ENCODE measurements at places on chromosomes 2 and 18.

DNA sequence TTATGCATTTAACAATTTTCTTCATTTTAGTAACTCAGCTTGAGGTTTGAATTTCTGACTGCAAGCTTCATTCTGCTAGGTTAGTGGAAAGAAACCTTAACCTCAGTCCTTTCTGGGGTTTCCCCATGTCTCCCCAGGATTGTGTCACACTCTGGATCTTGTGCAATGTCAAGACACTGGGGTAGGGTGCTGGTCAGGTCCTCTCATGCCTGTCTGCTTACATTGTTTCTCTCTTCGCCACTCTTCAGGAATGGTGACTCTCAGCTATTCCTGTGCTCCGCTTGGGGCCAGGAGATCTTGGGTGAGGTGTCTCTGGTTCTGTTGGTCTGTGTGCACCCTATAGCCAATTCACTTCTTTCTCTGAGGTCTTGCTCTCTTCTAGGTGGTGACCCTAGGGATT, 23.9 kb downstream of the CTLA4 start:
- no peak for DNase-seq

DNA sequence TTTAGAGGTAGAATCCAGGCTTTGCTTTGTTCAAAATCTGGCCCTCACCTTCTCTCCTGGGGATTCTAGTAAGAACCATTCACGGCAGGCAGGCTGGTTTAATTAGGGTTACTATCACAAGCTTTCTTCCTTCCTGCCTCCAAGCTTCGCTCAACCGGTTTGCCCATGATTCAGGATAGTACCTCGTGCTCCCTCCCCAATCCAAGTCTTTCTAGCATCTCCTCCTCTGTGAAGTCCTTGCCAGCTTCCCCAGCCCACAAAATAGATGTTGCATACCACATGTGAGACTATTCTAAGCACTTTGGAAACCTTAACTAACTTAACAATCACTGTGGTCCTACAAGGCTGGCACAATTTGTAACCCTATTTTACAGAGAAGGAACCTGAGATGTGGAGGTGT, 135.1 kb downstream of the SOCS6 start:
- DNase-seq = no peak

DNA sequence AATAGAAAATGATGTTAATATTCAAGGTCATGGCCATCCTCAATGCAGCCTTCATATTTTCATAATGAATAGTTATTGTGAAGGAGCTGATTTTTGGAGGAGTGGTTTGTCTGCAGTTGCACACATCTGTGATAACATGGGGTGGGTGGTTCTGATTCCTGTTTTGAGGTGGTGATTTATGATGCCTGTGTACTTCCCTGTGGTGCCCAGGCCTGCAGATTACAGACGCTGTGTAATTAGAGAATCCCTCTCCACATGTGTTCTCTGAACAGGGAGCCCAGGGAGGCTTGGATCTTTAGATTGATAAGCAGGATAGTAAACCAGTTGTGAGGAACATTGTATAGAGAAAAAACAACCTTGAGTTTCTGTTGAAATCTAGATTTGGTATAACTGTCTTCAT, 117.5 kb downstream of the AGAP1 start:
- DNase-seq = no peak

GRCh38 chr2:85154048-85154753, 21.0 kb downstream of the TCF7L1 start:
- no peak for DNase-seq

DNA sequence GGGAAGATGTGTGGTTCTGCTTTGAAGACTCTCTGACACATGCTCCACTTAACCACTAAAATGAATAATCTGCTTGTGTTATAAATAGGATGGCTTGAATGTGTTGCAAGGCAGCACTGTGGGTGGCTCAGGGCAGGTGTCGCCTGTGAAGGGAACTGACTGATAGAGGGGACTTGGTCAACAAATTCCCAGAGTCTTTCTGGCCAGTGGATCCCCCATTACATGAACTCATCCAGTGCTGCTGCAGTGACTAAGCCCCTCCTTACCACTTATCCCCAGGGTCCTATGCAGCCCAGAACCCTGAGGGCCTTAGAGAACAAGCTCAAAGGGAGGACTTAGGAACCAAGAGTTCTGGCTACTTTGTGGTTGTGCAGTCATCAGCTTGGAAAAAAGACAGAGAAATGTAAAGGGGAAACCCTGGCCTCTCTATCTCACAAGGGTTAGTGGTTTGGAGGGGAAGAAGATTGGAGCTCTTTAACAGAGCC, 226.2 kb upstream of the TNP1 start:
- DNase-seq = no peak

DNA sequence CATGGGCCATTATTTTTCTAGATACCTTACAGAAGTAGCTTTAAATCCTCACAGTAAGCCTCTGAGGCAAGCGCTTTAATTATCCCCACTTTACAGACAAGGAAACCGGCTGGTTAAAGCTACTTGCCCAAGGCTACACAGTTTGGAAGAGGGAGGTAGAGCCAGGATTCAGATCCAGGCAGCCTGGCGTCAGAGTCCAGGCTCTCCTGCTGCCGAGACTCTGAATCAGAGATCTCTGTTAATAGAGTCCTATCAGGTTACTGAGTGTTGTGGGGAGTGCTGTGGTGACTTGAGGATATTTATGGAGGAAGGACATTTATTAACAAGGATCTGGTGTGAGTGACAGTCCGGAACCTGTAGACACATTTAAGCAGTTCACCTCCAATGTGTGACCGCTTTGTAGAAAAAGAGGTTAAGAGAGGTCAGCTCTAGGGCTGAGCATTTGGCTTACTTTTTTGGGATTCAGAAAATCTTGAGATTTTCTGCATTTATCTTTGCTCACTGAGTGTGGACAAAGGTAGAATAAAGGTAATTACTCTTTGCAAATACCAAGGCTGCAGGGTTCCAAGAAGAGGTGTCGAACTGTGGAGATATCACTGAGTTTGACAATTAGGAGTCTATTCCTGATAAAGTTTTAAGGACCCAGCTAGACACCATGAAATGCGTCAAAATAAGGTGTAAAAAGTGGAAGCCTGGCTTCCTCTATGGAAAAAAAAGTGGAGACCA, 1.6 kb upstream of the CEP192 start:
- DNase-seq = no peak

DNA sequence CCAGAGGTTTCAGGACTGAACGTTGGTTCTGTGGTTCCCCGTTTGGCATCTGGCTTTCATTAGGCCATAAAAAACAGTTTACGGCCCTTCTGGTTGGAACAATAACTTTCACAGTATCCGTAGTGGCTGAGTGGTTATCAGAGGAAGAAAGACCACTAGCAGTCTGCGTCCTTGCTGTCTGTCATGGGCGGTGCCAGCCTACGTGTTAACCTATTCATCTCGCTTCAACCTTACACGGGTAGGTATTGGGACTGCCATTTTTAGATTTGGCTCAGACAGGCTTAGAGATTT, 42.6 kb upstream of the ROCK2 start:
- DNase-seq = no peak

DNA sequence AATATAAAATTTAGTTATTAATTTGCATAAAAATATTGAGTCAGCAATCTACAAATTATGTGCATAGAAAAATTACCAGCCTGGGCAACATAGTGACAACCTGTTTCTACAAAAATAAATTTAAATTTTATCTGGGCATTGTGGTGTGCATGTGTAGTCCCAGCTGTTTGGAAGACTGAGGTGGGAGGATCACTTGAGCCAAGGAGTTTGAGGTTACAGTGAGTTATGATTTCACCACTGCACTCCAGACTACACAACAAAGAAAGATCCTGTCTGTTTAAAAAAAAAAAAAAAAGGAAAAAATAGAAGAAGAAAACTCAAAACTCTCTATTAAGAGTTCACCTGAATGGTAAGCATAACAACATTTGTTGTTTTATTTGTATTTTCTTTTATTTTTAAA, 1048.4 kb upstream of the CDH2 start:
- DNase-seq = no peak

DNA sequence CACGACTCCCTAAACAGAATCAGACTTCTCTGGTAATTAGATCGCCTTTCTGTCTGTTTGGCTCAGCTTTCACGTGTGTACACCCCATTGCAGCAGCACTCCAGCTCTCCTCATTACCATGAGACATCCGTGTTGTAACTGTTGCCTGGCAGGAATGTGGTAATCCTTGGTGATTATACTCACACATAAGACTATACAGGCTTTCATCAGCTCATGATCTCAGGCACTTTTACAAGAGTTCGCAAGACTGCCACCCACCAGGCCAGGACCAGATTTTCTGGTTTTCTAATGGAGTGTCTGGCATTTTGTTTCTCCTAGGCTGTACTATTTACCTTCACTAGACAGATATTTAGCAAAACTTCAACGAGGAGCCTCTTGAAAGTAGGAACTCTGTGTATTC, 50.2 kb downstream of the ACVR1 start:
- DNase-seq = no peak

DNA sequence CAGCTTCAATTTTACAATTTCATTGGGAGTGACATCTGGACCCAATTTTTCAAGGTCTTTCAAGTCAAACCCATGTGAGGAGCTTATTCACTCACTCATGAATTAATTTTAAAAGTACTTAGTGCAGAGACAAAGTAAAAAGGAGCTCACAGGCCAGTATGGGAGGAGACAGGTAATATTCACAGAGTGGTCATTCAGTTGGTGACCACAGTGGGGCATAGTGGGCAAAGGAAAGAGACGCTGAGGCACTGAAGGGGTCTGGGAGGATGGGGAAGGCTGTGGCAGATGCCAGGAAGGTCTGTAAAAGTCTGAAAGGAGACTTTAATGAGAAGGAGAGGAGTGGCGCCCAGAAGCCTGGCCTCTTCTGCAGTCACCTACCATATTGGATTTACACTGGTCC, 76.0 kb downstream of the CD8B2 start:
- DNase-seq = no peak

DNA sequence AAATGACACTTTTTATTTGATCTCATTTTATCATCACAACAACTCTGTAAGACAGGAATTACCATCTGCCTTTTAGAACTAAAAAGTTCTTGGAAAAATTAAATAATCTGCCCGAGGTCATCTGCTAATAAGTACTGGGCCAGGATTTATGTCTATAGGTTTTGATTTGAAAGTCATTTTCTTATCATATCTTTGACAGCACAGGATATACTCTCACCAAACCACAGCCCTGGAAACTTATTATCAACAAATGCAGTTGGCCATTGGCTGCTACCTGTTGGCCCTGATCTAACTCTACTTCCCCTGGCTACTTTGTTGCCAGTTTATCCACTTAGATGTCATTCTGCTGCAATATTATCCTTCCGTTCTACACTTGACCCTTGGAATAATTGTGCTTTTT, 354.6 kb downstream of the RAD51AP2 start:
- no peak for DNase-seq

DNA sequence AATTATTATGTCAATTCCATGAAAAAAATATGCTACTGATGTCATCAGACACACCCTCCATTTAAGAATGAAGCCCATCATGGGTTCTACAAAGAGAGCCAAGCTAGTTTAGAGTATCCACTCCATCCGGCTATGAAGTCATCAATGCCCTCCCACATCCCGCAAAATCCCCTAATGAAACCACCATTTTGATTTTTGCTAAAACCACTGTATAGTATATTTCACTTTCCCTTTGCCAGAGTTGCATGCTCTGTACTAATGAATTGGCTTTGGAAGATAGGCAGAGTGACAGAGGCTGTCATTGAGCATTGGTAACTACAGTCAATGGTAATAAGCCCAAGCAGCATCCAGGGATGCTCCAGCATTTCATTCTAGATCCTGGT, 118.6 kb downstream of the ANKRD44 start:
- no peak for DNase-seq

GRCh38 chr2:11998218-11998617, 251.8 kb downstream of the LPIN1 start:
- DNase-seq = no peak

DNA sequence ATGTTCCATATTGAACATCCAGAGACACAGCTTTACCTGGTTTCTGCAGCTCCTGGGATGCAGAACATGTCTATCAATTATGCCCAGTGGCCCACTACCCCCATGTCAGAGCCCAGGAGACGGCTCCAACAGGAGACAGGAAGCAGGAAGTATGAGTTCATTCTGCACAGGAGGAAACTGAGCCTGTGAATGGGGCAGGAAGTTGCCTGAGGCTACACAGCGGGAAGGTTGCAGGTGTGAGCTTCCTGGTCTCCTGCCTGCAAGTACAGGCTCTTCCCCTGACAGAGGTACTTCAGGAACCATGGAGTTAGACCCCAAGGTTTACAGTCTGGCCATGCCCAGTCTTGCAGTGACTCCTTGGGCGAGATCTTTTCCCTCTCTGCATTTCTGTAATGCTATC, 2.8 kb upstream of the BOK start:
- no peak for DNase-seq

DNA sequence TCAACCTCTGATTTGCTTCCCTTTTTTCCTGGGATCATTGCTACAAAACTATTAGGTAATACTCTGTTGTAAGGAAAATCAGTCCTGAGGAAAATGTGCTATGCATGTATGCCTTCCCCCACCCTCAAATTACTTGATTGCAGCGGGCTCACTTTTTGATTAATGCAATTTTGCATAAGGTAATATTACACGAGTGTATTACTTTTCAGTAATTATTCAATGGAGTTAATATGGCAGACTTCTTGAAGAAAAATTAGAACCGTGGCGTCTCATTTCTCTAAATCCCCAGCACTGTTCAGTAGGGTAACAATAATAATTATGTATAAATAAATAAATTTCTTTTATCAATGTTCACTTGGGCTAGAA, 527.6 kb upstream of the FANCL start:
- DNase-seq = no peak

GRCh38 chr2:127857265-127857808, 618 bp downstream of the POLR2D start:
- DNase-seq = no peak

GRCh38 chr2:3168230-3168891, 209.3 kb downstream of the EIPR1 start:
- no peak for DNase-seq

GRCh38 chr18:12377556-12378197, 650 bp upstream of the AFG3L2 start:
- no peak for DNase-seq

- DNase-seq = no peak
Observed at GRCh38 chr2:16635791-16636699, 29.6 kb downstream of the CYRIA start.
